Stimulated activated CD8-positive, alpha-beta memory T cell treated with anti-CD3 and anti-CD28 coated beads, Interleukin-7, amount 100 ng/mL, for 48 hours (primary cell): ENCODE measurements at places on chromosomes 4 and X.

DNA sequence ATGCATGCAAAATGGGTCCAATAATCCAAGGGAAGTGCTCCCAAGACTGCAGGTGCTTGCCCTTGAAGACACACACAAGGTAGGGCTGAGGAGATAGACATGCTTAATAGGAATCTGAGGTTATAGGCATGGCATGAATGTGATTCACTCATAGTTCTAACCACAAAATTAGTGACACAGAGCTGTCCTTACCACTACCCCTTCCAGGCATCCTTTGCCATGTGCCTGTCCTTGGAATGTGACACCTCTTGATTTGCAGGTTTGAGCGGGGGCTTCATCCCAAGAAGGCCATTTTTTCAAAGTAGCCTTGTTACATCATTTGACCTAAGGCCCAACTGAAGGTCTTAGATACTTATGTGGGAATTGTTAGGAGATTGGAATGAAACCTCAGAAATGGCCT is 112.5 kb downstream of the CCNG2 start:
- DNase-seq: no peak

GRCh38 chrX:72247206-72247942 is 8.5 kb upstream of the ERCC6L start:
- no peak for DNase-seq

DNA sequence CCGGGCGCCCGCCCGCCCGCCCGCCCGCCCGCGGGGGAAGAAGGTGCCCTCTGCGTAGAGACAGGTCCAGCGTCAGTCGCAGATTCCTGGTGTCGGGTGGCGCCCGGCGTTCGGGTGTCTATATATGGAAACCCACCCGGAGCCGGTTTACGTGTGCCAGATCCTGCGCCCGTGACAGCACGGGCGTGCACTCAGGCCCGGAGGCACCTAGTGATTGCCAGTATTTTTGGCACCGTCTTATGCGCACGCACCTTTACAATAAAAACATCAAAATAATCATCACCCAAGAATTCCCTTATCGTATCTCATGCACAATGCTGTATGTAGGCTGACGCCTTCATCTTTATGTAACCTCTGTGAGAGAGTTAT is 519 bp downstream of the SLC25A4 start:
- no peak for DNase-seq

DNA sequence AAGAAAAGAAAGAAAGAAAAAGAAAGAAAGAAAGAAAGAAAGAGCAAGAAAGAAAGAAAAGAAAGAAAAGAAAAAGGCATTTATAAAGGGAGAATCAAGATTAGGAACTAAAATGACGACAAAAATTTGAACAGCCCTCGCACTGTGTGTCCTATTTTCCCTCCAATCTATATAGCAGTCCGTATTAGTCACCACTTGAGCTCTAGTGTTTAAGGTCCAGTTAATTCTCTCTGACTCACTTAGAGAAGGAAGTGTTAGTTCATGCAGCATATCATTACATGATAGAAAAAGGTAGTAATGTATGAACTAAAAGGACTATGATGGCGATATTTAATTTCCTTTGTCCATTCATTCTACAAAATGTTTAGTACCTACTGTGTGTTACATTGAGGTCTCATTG is 122.7 kb downstream of the CBLL2 start:
- DNase-seq: no peak

DNA sequence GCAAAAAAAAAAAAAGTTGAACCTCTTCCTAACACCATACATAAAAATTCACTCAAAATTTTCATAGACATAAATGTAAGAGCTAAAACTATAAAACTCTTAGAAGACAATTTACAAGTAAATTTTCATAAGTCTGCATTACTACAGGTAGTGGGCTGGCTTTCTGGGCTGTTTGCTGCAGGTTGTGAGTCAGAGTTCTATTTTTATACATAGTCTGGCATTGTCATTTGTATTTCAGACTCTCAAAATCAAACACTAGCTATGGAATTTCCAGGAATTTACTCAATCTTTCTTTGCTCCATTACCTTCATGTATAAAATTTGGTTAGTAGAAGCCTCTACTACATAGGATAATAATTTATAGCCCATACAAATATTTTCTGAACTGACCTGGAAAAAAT is 227.2 kb downstream of the COX18 start:
- no peak for DNase-seq

GRCh38 chr4:164438321-164438720 is 315.6 kb upstream of the SMIM31 start:
- no peak for DNase-seq

GRCh38 chr4:149311076-149311475 is 504.6 kb downstream of the IQCM start:
- no peak for DNase-seq

DNA sequence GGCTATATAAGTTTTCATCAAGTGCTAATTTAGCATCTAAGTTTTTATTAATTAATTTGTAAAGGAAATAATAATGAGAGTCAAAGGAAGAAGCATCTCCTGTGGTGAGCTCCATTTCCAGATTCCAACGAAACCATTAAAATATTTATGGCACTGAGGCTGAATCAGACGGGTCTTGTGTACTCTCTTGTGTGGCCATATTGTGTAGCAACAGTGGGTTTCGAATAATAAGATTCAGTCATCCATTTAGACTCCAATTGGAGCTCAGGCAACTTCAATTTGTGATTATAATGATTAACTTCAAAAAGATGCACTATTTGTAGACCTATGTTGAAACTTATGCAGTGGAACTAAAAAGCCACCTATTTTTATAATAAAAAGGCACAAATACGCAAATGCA is 82.4 kb downstream of the SNCA start:
- no peak for DNase-seq

- no peak for DNase-seq
Measured at GRCh38 chr4:113272523-113272922, 223.1 kb downstream of the ANK2 start.

DNA sequence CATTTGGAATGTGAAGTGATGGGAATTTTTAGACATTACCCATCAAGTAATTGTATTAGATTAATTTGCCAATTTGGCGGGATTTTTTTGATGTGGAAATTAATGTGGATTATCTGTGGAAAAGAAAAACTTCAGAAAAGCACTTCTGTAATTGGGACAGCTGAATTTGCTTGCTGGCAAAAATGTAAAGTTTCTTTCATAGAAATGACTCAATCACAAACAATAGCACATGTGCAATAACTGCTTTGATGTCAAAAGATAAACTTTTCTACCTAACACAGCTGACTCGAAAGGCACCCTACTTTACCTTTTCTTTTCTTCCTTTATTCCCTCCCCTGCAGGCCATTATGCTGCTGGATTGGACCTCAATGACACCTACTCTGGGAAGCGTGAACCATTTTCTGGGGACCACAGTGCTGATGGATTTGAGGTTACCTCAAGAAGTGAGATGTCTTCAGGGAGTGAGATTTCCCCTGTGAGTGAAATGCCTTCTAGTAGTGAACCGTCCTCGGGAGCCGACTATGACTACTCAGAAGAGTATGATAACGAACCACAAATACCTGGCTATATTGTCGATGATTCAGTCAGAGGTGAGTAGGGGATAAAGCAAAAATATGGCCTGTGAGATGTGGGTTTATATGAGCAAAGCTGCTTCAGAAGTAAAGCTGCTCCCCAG is 1.4 kb downstream of the AREG start:
- DNase-seq: no peak

DNA sequence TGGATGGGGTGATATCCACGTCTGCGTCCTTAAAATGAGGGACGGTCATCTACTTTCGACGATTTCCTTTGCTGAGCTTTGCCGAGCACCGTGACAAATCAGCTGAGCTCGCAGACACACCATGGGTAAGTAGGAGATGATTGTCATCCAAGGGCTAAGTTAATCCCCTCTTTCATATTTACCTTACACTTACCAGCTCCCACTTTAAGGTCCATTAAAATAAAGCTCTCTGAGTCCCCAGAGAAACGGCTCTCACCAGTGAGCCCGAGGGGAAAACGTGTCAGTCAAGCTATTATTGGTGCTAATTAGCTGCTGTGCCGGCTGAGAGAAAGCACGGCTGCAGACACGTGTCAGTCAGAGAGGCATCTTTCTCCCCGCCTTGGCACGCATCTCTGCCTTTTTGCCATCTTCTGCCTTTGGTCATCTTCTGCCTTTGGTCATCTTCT is 72.2 kb downstream of the CRLF2 start:
- DNase-seq: no peak

DNA sequence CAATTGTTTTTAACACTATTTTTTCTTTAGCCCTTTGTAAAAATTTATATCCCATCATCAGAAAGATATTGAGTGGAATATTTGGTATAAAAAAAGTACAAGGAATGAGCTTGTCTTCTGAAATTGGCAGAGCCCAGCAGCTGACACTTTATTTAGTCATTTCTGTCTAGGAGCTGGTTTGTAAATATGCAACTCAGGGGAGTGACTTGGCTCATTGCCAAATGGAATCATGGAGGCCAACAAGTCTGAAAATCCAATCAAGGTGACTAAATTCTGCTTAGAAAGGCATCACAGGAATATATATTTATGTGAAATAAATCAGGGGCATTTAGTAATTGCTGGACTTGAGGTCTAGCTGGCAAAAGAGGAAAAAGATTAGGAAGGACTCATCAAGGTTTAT is 74.4 kb downstream of the OTC start:
- no peak for DNase-seq

DNA sequence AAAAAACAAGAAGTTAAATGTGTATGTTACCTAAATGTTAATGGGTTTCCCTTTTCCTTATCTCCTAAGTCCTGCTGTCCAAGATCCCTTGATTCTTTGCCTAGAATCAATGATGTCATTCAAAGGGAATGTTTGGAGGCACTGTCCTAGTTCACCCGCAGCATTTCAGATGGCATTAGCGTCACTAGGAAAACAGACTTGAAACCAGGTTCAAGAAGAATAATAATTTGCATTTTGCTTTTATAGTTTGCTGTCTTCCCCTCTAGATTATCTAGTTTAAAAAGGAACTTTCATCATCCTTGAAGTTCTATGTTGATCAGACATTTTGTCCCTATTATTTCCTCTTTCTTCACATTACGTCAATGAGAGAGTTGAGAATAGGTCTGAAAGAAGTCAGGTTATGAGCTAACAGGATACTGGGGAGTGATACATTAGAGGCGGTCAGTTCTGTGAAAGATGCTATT is 234.1 kb upstream of the PGRMC2 start:
- no peak for DNase-seq

DNA sequence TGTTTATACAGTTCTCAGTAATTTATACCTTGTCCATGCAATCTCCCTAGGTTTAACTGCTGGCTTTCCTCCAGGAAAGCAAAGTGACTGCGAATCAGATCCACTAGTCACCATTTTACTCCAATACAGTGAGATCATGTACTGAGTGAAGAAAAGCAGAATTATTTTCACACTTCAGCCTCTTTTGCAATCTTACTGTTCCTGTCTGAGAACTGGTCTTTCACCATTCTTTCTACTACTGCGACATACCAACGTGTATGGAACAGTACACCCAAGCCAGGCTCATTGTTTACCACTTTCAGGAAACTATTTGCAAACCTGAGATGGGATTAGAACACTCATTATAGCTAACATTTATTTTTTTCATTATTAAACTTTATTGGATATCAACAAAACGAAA is 8.0 kb upstream of the MSL3 start:
- DNase-seq: no peak

DNA sequence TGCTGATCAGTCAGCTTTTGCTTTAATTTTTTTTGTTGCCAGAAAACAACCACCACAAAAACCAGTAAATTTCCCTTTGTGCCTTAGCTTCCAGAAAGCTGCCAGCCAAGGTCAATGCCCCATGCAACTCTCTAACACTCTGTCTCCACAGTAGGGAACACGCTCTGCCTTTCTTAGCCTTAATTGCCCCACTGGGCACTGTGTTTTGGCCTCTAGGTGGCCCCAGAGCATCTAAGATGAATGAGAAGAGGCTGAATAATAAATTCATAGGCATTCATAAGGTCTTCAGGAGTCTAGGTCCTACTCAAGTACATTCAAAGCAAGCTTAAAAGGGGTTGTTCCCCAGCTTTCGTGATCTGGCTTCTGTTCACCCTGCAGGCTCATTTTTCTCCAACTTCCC is 57.7 kb upstream of the PASD1 start:
- DNase-seq: no peak

DNA sequence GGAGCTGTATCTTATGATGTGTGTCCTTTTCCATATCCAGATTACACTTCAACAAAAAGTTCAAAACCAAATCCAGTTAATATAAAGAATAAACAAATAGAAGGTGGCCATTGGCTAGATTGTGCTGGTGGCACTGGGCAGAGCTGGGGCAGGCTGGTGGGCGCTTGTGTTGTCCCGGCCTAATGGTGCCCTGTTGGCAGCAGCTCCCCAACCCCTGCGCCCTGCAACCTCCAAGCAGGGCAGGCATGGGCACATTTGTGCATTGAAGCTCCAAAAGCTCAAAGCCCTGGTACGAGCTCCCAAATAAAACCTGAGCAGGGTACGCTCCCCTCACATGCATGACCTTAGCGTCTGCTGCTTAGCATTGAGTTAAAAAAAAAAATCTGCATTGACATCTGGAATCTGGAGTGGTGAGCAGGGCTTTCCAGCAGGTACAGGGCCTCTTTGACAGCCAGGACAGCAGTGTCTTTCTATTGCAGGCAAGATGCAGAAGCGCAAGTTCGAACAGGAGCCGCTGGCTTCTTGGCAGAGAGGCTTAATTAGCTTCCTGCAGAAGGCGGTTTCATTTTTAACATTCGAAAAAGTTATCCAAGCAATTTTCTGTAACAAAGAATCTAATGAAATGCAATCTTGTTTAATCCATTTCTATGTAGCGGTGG is 25.9 kb upstream of the NYX start:
- DNase-seq: no peak

DNA sequence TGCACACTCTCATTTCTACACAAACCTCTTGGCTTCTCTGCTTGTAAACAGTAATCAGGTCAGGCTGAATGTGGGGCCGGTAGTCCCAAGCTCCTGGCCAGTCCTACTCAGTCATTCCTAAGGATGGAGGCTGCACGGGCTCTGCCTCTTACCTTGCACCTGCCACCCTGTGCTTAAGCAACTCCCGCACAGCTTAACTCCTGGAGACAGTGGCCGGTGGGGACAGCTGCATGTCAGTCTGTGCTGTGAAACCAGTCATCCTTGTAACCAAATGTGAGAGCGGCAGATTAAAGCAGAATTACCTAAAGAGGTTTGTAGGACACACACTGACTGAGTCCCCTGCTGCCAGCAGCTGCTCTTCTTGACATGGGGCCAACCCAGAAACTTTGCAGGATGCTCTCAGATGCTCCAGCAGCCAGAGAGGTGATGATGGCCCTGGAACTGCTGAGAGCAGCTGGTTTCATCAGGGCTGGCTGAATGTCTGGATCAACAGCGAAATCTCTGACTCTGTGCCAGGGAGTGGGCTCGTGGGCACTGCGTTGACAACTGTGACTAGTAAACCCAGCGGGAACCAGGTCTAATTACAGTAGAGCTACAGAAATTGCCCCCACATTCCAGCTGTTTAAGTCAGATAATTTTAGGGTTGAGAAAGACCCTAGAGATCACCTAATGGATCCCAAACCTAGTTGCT is 123.7 kb downstream of the ANAPC4 start:
- DNase-seq: no peak
